ENCODE measurements at places on chromosomes 5 and 9.

DNA sequence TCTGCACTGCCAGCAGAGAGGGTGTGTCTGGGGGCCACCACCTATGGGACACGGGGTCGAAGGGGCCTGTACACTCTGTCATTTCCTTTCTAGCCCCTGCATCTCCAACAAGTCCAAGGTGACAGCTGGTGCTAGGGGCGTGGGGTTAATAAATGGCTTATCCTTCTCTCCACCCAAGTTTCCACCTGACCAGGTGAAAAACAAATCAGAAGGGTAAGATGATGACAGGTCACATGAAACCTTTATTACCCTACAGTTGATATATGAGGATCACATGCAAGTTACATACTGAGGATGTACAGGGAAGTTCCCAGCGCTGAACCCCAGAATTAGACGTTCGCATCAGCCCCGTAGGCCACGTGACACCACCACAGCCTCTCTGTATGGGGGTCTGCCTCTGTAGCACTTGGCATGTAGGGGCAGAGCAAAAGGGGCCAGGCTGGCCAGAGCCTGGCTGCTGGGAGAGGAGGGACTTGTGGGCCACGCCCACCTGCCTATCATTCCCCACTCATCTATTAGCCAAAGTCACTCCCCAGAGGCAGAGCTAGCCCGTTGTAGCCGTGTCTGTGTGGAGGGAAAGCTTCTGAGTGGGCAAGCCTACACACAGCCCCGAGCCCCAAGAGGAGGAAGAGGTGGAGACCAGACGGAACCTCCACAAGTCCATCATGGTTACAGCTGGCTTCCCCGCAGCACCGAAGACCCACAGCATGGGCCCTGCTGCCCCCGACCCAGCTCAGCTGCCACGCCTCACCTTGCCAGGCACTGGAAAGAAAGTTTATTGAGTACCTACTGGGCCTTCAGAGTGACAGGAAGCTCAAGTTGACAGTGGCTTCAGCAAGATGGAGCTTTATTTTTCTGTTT is 2.2 kb downstream of the TMEM141 start:
- DNase-seq: no peak

DNA sequence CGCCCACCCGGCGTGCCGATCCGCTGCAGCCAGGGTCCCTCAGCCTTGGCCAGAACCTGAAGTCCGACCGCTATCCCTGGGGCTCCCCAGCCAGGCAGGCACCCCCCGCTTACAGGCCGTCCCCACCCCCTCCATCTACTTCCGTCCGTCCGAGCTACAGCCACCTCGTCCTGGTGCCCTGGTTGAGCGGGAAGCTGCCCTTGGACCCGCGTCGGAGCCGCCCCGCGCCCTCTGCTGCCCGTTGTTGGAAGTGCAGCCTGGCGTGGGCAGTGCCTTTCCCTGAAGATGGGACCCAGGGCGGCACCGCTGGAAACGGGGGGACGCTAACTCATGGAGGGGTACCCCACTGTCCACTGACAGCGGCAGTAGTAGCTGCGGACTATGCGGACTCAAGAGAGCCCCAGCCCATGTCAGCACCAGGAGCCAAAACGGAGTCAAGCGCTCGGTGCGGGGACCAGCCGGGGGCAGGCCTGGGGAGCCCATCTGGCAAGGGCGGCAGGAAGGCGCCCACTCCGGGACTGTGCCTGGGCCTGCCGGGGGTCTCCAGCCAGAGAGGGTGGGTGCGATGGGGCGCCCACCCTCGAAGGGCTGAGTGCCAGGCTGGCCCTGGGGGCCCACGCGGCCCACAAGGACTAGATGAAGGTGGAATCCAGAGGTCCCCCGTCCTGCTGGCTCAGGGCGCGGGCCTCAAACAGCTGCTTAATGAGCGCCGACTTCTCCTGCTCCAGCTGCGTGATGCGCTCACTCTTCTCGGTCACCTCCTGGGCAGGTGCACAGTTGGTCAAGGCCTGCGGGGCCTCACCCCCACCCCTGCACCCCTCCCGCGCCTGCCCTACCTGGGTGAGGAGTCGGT is 6.1 kb downstream of the SAPCD2 start:
- peak; percentile 55 for DNase-seq

- peak; percentile 60 for DNase-seq
Observed at GRCh38 chr9:88991066-88992034, at the start of gene S1PR3. S1PR3 (plus strand) TSS chr9:88991468; CDS start chr9:89001201, 9,733 bp downstream.

DNA sequence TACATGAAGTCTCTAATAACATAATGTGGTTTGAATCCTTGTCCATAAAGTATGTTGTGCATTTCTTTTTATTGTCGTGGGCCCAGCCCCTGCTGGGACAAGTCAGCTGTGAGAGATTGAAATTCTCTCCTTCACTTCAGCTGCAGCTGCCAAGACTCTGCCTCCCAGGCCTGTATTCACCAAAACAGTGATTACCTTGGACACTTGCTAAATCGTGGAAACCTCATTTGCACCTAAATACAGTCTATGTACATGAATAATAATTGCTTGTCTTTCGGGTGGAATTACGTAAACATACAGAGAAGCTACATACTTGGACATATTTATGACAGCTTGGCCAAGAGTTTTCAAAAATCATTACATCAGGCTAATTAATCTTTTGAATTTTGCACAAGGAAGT is 898.5 kb upstream of the SEMA6A start:
- no peak for DNase-seq

- no peak for DNase-seq
Observed at GRCh38 chr9:125680445-125680844, 26.6 kb downstream of the MAPKAP1 start.

- peak; percentile 58 for DNase-seq
Observed at GRCh38 chr5:147578228-147579024, 68.6 kb upstream of the DPYSL3 start.

- DNase-seq: peak; percentile 8
Observed at GRCh38 chr9:117247266-117247665, 167.6 kb downstream of the ASTN2 start.

DNA sequence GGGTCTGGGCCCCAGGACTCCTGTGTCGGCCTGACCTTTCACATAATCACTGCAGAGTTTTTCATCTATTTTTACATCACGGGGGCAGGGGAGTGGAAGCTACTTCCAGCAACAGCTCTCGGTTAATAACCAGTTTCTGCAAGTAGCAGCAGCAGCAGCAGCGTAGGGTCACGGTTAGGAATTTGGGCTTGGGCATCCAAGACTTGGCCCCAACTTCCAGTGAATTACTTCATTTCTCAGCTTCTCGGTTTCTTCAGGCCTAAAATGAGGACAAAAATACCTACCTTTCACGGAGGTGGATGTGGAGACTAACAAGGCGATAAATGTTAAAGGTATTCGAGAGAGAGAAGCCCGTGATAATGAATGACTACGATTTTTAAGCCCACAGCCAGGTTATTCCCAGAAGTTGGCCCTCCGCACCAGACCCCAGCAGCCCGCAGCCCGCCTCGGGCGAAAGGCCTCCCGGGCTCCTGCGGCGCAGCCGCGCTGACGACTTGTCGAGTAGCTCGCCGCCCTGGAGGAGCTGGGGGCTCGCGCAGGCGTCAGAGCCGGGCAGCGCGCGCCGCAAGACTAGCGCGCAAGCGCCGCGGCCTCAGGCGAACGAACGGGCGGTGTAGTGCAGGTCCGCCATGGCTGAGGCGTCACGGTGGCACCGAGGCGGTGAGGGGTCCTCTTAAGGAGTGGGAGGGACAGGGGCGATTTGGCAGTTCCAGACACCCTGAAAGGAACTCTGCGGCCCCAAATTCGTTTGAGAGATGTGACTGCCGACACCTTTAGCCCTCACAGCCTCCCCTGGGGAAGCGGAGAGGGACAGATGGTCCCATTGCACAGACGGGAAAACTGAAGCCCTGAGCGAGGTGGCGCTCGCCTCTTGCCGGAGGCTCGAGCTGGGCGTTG is at the start of gene PKD2L2:
Gene PKD2L2, plus strand, starts transcription at position 595 of the 897 bp plus-strand sequence. Its CDS starts 35 bp downstream, at position 630.
- DNase-seq: peak; percentile 89

DNA sequence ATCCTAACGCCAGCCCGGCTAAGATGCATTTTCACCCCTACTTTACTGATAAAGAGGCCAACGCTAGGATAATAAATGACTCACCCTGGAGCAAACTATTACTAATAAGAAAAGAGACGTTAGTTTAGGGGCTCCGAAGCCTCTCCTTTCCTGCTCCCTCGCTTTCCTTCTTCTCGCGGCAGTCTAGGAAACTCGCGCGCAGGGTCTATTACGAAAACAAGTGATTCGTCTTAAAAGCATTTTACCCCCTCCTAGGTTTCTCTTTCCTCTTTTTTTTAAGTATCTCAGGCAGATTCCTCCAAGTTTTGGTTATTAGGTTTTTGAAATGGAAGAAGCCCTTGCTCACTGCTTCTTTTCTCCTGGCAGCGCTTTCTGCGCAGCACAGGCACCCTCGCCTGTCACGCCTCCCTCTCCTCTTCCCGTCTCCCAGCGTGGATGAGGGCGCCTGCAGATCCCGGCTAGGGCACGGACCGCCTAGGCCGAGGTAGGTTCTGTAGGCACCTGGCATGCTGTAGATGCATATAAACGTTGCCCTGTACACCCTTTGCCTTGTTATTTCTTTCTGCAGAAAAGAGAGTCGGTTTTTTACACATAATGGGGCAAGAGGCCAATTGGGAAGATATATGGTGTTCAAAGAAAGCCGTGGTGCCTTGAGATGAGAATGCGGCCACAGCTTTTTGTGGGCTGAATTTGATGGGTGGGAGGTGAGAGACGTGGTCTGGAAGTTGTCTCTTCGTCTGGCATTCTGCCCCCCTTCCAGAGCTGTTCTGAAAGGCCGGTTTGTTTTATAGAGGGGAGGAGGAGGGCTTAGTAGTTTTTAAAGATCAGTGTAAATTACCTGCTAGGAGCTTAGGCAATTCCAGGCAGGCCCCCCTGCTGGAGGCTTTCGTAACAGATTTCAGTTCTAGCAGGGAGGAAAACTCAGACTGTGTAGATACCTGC is 983 bp downstream of the GCNT1 start:
- DNase-seq: peak; percentile 71

GRCh38 chr5:44885903-44886302 is 77.2 kb downstream of the MRPS30 start:
- peak; percentile 73 for DNase-seq

DNA sequence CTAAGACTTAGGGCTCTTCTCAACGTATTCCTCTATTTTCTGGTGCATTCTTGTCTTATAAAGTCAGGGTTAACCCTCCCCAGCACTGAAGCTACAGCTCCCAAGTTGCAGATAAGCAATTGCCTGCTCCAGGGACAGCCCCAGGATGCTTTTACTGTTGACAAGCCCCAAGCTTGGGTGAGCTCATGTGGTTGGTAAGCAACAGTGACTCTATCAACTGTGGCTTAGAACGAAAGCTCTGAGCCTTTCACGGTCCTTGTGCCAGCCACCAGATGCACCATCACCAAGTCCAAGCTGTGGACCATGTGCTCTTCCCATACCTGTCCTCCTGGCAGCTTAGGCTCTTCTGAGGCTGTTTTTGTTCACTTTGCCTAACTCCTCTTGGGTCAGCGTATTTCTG is 13.5 kb downstream of the ADRB2 start:
- DNase-seq: peak; percentile 32

- peak; percentile 28 for DNase-seq
Observed at GRCh38 chr5:59484618-59485017, 408.9 kb downstream of the PDE4D start.

DNA sequence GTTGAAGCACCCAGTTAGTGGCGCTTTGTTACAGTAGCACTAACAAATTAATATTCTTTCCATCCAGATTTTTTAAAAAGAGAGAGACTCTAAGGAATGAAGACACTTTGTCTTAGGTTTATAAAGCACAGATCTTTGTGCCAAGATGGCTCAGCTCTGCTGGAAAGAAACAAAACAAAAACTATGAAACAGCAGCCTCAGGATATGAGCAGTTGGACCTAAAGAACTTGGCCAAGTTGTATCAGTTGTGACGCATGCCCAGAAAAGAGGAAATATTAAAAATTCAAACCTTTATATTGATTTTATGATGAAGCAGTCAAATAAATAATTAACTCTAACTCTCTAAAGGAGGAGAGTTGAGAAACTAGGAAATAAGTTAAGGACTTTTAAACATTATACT is 427.2 kb downstream of the SPOCK1 start:
- DNase-seq: no peak

- peak; percentile 34 for DNase-seq
Observed at GRCh38 chr9:111857555-111858211, 38.9 kb upstream of the UGCG start.

GRCh38 chr5:94360382-94361130 is 257.8 kb downstream of the KIAA0825 start:
- DNase-seq: no peak

- DNase-seq: peak; percentile 73
Observed at GRCh38 chr5:16975950-16976624, 40.0 kb upstream of the MYO10 start.

GRCh38 chr5:78964889-78965288 is 20.2 kb downstream of the ARSB start:
- peak; percentile 73 for DNase-seq

DNA sequence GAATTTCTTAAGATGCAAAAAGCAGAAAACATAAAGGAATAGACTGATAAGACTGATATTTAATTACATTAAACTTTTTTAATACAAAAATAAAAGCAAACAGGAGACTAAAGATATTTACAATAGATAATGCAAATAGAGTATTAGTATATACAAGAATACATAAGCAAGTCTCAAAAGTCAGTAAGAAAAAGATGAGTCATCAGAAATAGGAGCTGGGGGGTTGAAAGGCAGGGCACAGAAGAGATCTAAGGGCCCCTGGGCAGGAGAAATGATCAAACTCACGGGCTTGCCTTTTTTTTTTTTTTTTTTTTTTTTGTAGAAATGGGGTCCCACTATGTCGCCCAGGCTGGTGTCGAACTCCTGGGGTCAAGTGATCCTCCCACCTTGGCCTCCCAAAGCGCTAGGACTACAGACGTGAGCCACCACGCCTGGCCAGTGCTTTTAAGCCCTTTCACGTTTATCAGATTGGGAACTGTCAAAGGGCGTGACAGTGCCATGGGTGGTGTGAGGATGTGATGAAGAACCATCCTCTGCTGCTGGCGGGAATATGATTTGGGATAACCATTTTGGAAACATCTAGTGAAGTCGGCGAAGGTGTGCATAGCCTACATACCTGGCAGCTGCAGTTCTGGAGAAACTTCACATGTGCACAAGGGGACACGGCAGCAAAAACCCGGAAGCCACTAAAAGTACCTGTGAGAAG is 126.1 kb downstream of the CACNA1B start:
- DNase-seq: no peak

DNA sequence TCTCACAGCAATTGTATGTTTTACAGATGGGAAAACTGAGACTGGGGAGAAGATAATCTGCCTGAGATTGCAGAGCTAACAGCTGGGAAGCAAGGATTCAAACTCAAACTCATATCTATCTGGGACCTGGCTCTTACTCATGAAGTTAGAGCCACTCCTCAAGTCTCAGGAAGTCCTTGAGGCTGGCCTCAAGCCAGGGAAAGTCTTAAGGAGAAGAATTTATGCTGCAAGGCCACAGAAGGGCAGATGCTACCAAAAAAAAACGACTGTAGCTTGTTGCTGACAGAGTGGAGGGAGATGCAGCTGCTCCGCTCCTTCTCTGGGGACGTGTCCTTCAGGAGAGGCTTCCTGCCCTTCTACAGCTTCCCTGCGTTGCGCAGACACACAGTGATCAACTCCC is 39.8 kb downstream of the BARHL1 start:
- peak; percentile 65 for DNase-seq
